Muscle of arm (tissue), 14 donors: ENCODE measurements at places on chromosomes 6 and 20.
A peak's percentile ranks its signal among the peaks of the same experiment; 100 is the strongest.

- DNase-seq = no peak
Measured at GRCh38 chr20:51017251-51017650, 5.7 kb downstream of the KCNG1 start.

- DNase-seq = no peak
Measured at GRCh38 chr6:129923530-129924250, 62.6 kb upstream of the TMEM244 start.

- no peak for DNase-seq
Measured at GRCh38 chr6:102742028-102742427, 1348.5 kb downstream of the GRIK2 start.

DNA sequence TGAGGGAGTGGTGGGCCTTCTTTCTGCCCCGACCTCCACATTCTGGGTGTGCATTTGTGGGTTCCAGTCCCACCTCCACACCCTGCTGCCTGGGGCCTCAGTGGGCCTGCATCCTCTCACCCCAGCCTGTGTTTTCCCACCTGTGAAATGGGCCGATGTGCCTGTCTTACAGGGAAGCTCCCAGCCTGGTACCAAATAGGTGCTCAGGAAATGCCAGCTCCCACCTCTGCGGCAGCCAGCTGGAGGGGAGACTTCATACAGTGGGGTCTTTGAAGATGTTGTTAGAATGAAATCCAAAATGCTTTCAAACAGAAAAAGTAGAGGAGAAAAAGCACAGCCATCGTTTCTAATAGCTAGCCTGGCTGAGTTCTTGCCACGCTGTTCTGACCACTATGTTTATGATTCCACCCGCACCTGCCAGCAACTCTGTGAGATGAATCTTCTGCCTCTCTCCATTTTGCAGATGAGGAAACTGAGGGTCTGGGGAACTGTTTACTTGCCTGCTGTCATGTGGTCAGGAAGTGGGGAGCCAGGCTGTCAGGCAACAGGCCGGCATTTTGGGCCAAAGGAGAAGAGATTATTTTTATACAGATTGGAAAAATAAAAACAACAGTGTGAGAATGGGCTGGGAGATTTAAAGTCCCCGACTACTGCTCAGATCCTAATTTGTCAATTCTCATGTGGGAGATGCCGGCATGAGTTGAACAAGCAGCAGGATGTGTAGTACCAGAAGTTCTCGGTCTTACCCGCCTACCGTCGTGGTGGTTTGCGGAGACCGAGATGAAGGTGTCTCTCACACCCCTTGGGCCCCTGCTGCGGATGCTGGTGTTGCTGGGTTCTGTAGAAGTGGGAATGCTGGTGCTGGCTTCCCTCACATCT, 4.6 kb downstream of the TMEM181 start:
- DNase-seq = no peak

GRCh38 chr20:55094353-55094861, 619.0 kb downstream of the DOK5 start:
- no peak for DNase-seq

GRCh38 chr20:11902285-11902697, 15.4 kb upstream of the BTBD3 start:
- no peak for DNase-seq

GRCh38 chr6:35202066-35202546, 11.7 kb upstream of the SCUBE3 start:
- DNase-seq = no peak

DNA sequence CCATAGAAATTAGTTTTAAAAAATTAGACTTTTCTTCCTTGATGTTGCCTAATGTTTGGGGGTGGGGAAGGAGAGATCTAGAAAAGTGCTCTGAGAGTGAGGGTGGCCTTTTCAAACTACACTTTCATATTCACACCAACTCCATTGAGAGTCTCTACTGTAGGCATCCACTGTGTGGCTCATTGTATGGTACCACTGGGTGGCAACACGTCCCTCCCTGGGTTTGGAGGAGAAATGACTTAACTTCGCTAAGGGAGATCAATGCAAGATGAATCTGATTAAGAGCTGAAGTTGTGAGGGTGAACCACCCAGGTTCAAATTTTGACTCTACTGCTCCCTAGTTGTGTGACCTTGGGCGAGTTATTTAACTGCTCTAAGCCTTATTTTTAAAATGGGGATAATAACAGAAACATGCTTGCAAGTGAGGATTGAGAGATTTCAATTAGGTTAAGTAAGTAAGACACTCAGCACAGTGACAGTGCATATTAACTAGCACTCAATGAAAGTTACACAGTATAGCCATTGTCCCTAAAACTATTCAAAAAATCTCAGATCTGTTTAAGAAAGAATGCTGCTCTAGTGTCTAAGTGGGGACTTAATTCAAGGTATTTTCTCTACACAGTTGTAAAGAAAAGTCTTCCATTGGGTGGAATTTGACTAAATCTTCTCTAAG, 193.5 kb upstream of the CNR1 start:
- DNase-seq = no peak

DNA sequence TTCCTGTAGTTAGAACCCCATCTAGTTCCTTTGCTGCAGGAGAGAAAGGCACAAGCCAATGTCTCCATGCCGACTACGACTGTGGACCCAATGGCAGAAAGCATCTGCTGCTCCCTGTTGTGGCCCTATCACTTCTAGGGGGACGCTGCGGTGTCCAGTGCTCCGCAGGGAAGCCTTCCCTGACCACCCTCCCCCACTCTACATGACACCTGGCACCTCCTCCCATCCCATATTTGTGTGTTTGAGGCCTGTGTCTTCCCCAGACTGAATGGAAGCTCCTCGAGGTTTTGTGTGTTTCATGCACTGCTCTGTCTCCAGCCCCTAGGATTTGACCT, 159.5 kb downstream of the DTNBP1 start:
- no peak for DNase-seq

DNA sequence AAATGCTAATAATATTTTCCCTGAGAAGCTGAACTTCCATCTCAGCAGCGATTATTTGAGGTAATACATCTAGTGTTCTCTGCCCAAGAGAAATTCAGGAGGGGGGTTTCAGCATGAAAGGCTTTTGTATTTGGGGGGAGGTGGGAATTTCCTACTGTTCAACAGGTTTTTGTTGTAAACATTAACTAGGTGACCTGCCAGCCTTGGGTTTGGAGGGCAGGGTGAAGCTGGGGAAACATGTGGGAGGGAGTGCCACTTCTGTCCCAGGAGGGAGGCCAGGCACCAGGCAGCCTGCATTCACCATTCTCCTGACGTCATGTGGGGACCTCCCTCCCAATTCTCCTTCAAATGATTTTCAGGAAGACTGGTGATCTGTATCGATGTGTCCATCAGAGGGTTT, 37.7 kb upstream of the PKHD1 start:
- DNase-seq = no peak

DNA sequence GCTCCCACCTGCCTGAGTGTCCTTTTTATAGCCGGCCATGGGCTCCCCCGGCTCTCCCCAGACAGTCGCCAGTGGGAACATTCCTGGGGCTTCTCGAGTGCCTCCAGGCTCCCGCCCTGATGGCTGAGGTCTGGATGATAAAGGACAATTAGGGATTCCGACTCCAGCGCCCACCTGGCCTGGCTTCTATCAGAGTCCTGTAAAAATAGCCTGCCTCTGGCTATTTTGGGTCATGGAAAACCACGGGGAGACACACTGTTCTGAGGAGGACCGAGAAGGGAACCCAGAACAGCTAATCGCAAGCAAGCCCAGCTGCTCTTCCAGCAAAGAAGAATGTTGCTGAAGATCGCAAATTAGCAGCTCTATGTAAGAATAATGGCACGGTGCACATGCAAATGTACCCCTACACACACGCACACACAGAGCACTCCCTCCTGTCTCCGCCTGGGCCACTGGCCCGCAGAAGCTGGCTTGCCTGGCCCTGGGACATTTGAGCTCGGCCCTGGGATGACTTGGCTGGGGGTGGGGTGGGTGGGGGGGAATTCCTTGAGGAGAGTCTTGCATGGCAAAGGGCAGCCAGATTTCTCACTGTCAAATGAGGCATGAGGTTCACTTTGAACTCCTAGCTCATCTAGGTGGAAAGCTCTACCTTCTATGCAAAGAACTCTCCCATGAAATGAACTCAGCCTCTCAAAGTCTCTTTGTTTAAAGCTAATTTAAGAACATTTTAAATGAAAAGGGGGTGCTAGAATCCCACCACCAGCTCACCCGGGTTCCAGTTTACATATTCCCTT, 55.3 kb downstream of the CTCFL start:
- DNase-seq = no peak

GRCh38 chr6:93675856-93676417, 256.6 kb upstream of the EPHA7 start:
- DNase-seq = peak; percentile 7
